ENCODE measurements at places on chromosomes 7 and 10.

DNA sequence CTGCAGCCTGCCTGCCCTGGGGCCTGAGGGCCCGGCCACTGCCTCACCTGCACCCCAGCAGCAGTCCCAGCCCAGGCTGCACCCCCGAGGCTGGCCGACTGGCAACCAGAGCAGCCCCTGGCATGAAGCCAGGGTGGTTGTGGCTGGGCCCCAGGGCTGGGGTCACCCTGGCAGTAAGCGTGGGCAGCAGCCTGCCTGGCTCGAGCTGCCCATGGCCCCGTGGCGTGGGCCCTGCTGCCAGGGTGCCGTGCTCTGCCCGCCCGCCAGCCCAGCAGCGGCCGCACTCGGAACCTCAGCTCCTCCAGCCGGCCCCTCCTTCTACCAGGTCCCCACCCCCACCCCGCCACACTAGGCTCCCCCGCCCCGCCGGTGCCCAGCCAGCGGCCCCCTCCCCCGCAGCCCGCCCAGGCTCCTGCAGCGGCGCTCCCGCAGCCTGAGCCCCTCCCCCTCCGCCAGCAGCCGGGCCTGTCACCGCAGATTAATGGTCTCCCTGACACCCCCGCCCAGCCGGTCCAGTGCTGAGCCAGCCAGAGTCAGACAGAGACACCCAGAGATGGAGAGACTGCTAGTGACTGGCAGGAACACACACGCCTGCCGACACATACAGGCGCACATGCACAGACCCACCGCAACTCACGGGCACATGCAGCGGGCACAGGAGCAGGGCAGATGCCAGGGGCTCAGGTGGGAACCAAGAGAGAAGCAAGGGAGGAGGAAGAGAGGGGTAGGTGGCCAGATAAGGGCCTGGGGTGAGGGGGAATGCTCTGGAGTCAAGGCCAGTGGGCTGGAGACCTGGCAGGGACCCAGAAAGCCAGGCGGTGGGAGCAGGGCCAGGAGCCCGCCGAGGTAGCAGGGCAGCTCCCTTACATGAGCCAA, 22.4 kb downstream of the KCNH2 start:
- DNase-seq: no peak

- no peak for DNase-seq
Observed at GRCh38 chr10:77602913-77603533, 34.6 kb downstream of the KCNMA1 start.

- DNase-seq: peak; percentile 24
Observed at GRCh38 chr10:5692461-5693358, 8.1 kb downstream of the TASOR2 start.

- DNase-seq: no peak
Observed at GRCh38 chr7:116525298-116525912, 569 bp downstream of the CAV1 start.

DNA sequence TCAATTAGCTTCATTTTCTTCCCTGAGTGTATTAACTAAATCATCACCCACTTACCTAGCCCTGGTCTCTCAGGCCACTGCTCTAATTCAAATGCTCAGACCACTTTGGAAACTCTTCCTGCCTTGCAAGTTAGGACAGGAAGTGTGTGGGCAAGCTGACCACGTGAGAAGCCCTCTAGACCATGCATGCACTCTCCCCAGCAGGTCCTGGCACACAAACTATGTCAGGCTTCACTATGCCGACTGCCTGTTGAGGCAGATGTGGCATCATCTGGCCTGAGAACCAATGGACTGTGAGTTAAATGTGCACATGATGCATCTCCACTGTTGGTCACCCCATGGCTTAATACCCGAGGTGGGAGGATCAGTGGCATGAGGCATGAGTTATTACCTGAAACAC, 439.6 kb downstream of the GRID1 start:
- no peak for DNase-seq

DNA sequence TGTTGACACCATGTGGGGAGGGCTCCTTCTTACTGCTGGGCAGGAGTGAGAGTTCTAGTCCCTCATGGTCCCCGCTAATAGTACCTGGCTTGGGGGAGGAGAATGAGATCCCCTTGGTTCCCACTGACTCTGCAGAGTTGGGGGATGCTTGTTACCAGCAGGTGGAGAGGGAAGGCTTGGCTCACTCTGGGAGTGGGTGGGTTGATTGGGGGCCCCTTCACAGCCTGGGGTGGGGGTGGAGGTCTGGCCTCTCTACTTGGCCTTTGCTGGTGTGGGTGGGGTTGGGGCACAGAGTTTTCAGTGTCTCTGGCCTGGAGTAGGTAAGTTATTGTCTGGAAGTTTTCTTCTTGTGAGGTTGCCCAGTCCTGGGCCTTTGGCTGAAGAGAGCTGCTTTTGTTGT, 31.9 kb downstream of the ADCY1 start:
- DNase-seq: no peak

DNA sequence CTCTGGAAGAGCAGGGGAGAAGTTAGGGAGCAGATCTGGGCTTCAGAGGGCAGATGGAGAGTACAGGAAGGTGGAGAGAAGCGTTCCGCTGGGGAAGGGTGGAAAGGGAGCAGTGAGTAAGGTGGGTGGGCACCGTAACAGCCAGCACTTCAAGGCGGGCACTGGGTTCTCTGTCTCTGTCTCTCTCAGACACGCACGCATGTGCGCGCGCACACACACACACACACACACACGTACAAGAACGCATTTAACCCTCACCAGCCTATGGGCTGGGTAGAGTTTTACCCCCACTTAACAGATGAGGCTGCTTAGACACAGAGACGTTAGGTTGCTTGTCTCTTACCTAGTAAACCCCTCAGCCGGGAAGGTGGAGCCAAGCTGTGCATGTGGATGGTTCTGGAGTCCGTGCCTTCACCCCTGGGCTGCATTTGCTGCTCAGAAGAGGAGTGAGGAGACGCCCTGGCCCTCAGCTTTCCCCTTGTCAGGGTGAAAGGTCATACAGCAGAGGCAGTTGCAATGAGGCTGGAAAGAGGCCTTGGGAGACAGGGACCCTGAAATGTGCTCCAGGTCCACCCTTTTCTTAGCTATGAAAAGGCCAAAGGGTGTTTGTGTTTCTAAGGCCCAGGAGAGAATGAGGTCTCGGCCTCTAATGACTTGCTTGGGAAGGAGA, 16.0 kb downstream of the ADCYAP1R1 start:
- DNase-seq: no peak

DNA sequence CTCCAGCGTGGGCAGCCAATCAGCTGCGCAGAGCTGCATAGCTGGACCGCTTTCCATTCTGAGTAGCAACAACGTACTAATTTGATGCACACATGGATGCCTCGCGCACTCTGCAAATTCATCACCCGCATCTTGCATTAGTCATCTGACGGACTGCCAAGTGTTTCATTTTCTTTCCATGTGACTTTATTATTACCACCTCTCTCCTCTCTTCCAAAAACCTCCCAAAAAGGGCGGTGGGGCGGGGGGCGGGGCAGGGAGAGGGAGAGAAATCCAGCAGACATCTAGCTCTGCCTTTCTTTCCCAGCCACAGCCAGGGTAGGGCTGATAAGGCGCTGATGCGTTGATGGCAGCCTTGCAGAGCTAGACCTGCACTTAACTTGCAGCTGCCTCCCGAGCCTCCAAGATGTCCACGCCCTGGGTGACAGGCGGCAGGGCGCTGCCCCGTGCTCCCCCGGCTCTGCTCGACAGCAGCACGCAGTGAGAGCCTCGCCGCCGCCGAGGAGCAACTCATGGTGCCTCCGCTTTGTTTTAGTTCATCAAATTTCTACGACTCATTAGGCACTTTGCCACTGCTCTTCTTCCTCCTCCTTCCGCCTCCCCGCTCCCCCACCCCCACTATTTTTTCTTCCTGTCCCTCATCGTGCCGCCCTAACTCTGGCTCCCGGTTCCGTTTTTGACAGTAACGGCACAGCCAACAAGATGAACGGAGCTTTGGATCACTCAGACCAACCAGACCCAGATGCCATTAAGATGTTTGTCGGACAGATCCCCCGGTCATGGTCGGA, 147.3 kb downstream of the CELF2 start:
- no peak for DNase-seq

DNA sequence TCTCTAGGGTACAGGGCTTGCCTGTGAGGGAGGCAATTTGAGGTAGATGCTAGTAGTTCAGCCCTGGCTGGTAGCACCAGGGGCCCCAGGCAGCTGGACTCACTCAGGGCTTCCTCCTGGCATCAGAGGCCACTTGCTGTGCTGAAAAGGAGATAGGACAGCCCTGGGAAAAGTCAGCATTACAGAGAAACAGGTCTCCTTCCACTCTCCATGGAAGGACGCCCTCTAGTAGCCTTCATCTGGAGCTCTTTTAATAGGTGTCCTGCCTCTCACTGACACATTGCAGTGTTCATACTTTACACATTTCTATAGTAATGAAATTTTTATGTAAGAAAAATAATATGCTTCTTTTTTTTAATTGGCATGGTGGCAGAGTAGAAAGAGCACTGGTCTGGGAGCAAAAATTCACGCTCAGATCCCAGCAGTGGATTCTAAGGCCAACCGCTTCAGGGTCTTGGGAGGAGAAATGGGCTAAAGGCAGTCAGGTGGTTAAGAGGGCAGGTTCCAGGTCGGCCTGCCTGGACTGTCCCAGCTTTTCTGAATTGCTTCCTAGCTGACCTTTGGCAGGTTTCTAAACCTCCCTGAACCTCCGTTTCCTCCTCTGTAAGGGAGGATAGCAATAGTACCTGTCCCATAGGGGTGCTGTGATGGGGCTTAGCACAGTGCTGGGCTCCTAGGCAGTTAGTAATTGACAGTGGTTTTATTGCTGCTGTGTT, 35.8 kb downstream of the AIFM2 start:
- DNase-seq: no peak

GRCh38 chr10:88960802-88961201, 8.2 kb upstream of the ACTA2 start:
- DNase-seq: no peak

GRCh38 chr10:11431216-11431555, 180.3 kb downstream of the USP6NL start:
- DNase-seq: no peak

- DNase-seq: no peak
Observed at GRCh38 chr10:28881171-28881882, 204.0 kb downstream of the BAMBI start.

- DNase-seq: no peak
Observed at GRCh38 chr10:49471532-49471931, 67.4 kb downstream of the ERCC6 start.

DNA sequence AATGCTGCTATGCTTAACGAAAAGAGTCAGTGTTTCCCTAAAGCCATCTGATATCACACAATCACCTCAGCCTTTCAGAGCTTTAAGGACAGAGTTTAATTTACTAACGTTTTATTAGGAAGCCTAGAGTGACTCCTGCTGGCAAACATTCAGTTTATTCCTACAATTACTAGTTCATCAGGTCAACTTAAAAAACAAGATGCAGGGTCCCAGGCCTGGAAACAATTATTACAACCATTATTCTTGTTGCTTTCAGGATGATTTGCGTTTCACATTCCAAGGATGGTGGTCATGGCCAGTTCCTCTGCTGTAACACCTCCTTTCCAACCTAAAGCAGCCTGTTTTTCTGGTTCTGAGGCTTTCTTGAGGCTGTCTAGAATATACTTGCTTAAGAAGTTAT, 1.5 kb upstream of the FAM53B start:
- DNase-seq: no peak

DNA sequence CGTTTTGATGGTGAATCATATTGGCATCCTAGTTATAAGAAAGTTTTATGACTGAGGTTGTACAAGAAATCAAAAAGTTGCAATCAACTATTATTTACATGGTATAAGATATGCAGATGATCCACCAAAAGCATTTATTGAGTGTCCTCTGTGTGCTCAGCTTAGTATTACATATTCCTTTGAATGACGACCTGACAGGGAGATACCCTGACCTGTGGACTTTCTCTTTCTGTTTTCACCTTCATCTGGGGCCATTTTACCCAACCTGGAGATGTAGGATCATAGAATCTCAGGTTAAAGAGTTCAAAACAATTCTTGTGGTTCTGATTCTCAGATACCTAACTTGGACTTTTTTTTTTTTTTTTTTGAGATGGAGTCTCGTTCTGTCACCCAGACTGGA, 269.1 kb upstream of the SORCS1 start:
- DNase-seq: no peak

GRCh38 chr10:53402594-53402993, 630.0 kb upstream of the MBL2 start:
- DNase-seq: no peak

- no peak for DNase-seq
Observed at GRCh38 chr10:125085258-125086054, 74.9 kb downstream of the CTBP2 start.

- DNase-seq: no peak
Observed at GRCh38 chr7:135333200-135333599, 99.6 kb downstream of the STRA8 start.

- no peak for DNase-seq
Observed at GRCh38 chr10:103021150-103021899, 103.2 kb downstream of the CNNM2 start.

DNA sequence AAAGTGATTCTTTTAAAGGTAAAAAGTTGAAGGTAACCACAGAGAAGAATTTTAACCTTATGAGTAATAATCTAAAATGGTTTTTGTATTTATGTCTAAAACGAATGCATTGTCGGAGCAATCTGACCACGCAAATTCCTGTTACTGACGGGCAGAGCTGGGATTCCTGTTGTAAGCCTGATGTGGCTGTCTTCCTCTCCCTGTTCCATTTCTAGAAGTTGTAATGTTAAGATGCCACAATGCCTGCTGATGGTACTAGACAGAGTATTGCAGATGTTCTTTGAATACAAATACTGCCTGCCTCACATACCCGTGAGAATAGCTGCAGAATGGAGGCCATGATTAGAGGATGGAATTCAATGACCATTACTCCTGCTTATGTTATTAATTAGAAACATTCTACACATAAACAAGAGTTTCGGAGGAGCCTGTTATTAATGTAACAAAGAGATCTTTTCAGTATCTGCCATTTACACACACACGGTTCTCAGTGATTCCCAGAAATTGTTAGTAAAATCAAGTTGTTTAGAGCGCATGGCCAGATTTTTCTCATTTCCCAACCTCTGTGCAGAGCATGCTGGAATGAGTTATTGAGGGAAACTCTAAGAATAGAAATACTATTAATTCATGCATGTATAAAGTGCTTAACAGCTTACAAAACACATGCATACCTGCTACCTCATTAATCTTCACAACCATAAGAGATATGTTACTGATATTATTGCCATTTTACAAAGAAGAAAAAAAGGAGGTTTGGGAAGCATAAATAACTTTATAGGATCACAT, 196.8 kb downstream of the PTN start:
- no peak for DNase-seq

DNA sequence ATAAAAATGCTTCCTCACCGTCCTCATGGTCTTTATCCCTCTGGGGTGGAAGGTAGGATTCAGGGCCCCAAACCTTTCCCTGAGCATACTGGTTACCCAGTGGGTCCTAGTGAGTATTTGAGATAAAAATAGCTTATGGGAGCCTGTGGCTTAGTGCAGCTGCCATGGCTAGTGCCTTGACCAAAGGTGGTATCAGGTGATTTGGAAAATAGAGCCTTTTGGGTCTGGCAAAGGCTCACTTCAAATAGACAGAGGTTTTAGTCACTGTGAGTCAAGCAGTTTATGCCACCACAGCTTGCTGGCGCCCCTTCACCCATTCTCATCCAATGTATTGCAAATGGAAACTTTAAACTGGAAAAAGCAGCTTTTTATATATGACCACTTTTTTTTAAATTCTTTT, 30.4 kb downstream of the PLAU start:
- DNase-seq: no peak

Data from stimulated activated CD8-positive, alpha-beta memory T cell treated with anti-CD3 and anti-CD28 coated beads, Interleukin-7, amount 100 ng/mL, for 1 hour (primary cell).